Right cardiac atrium (tissue), 5 donors: ENCODE measurements at places on chromosomes 1 and 21.
A peak's percentile ranks its signal among the peaks of the same experiment; 100 is the strongest.

GRCh38 chr1:8166406-8166805 is 140.3 kb upstream of the ERRFI1 start:
- no peak for DNase-seq

DNA sequence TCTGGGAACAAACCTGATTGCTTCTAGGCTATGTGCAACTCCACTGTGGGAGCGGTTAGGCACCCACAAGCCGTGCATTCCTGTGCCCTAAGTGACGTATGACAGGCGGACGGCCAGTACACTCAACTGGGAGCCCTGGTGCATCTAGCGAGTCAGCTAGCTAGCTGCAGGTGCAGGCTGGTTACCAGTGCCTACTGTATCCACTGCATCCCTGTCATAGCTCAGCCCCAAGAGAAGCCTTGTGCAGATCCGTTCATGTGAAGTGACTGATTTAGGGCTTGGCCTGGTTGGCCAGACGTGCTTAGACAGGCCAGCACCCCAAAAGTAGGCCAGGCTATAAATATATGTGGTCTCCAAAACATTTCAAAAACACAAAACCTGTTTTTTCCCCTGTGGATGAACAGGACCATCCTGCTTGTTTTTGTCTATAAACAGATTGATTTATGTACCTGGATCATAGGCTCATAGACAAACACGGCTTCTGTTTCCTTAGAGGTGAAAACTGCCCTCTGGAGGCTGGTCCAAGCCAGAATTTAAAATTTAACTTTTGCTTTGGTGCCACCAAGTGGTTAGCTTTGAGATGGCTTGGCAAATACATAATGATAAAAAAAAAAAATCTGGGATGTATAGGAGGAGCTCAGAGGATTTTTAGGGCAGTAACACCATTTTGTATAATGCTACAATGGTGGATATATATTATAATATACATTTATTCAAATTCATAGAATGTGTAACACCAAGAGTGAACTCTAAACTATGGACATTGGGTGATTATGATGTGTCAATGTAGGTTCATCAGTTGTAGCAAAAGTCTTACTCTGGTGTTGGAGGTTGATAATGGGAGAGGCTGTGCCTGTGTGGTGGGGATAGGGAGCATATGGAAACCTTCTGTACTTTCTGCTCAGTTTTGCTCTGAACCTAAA is 68.5 kb downstream of the GIPC2 start:
- no peak for DNase-seq

DNA sequence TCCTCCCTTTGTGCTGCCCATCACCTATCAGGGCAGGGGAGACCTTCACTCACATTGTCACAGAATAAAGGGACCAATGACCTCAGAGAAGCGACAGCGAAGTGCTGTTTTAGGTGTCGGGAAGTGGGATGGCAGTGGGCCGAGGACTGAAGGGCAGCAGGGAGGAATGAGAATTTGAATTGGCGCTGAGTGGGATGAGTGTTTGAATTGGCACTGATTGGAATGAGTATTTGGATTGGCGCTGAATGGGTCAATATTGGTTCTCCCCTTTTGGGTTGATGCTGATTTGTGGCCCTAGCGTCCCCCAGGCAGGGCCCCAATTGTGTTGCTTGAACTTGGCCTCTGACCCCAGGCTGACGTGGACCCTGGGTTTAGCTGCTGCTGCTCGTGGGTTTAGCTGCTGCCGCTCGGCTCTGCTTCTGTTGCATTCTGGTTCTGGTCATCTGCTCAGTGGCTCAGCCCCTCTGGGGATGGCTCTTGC is 12.4 kb upstream of the UMODL1 start:
- no peak for DNase-seq

- DNase-seq: no peak
Observed at GRCh38 chr1:153649137-153649862, 9.2 kb upstream of the SNAPIN start.

- no peak for DNase-seq
Observed at GRCh38 chr1:198086051-198086745, 70.6 kb upstream of the NEK7 start.

GRCh38 chr1:4657244-4657789 is 2.9 kb downstream of the AJAP1 start:
- DNase-seq: peak; percentile 36

DNA sequence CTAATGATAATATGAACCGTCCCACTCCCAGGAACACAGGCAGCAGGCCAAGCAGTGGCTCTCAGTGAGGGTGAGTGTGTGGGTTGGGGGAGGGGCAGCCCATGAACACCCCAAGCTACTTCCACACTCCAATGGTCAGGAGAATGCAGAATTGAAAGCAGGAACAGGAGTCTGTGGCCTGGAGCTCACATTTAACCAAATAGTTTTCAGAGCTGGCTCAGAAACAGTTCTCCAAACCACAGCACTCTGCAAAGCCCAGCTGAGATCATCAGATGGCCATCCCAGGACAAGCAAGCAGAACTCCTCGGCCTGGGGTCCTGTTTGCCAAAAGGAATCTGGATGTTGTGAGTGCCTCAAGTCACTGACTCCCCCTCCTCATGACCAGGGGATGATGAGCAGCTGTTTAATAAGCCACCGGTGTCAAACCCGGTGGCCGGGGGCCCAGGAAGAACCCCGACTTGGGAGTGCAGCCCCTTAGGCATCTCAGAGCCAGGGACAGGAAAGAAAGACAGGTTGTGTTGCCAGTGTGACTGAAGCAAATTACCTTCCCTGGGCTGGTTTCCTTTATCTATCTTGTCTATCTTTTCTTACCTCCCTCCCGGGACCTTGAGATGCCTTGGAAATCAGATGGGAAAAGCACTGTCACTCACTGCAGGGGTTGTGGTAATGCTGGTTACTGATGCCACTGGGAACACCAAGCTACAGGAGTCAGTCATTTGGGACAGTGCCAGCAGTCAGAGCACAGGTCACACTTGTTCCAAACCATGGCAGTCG is 20.4 kb downstream of the DEGS1 start:
- peak; percentile 83 for DNase-seq

DNA sequence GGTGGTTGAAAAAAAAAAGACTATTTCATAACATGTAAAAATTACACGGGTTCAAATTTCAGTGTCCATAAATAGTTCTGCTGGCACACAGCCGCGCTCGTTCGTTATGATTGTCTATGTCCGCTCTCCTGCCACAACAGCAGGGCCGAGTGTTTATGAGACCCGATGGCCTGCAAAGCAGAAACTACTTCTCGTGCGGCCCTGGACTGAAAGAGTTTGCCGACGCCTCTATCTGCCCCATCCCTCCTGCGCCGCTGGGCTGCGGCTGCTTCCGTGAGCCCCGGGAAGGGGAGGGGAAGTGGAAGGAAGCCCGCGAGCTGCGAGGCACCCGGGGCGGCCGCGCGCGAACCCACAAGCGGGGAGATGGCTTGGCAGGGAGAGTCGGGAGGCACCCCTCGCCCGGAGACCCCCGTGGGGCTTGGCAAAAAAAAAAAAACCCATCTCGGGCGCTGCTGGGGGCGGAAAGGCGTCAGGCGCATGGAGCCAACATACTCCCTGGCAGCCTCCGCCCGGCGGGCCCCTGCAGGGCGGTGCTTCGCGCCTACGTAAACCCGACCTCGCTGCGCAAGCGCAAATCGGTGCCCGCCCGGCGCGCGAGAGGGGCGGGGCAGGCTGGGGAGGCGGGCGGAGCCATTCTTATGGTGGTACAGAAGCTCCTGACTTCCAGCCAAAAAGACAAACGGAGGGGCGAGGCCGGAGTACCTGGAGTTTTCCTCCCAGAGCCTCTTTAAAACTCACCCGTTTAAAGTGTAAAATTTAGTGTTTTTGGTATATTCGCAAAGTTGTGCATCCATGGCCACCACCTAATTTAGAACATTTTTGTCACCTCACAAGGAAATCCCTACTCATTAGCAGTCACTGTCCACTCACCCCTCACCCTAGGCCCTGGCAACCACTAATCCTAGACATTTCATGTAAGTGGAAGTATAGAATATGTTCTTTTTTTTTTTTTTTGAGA is 8.3 kb downstream of the SLC27A3 start:
- peak; percentile 96 for DNase-seq

DNA sequence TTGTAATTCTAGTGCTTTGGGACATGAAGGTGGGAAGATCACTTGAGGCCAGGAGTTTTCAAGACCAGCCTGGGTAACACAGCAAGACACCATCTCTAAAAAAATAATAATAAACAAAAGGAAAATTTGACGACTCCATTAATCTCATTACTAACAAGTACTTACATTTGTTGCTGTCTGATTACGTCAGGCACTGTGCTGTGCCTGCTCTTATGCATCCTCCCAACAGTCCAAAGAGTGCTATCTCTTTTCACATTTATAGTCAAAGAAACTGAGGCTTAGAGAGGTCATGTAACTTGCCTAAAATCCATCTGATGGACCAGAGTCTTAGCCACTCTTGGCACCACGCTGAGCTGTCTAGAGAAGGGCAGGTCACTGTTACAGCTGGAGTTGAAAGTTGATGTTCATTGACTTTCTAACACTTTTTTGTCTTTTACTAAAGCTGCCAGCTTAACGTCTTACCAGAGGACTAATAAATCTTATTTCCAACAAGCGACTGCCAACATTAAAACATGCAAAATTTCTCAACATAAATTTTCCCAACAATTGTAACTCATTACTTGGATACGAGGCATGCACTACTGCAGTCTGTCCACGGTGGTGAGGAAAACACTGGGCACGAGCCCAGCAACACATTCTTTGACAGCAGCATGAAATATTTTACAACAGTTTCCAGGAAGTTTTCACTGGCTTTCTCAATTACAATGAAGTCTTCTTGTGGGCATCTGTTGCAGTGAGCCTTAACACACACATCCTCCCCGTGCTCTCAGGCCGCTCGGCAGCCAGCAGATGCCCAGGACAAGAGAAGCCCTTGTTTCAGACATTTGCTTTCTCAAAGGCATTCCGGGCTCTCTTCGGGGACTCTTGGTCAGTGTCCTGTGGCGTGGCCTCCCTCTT is 262.9 kb upstream of the PROX1 start:
- peak; percentile 67 for DNase-seq

GRCh38 chr1:24384251-24385090 is 29.1 kb downstream of the STPG1 start:
- DNase-seq: no peak

DNA sequence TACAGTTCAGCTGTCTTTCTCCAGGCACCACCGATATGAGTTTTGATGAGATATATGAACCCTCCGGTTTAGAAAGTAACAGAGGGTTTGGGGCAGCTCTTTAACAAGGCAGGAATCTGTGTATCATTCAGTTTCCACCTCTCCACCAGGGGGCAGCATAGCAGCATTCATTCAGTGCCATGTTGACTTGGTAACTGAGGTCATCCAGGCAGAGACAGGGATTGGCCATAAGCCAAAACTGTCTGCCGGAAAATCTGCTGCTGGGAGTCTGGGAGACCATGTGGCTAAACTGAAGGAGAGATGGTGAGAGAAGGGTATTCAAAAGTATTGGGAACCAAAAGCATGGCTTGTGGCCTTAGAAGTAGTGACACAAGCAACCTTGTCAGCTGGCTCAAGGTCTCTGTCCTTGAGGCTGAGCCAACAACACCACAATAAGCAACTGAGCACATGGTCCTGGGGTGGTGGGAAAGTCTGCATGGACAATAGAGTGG is 98.5 kb downstream of the LMX1A start:
- peak; percentile 49 for DNase-seq

- no peak for DNase-seq
Observed at GRCh38 chr1:19785660-19786059, 14.1 kb downstream of the TMCO4 start.

GRCh38 chr1:235929216-235929615 is 62.5 kb upstream of the LYST start:
- no peak for DNase-seq

DNA sequence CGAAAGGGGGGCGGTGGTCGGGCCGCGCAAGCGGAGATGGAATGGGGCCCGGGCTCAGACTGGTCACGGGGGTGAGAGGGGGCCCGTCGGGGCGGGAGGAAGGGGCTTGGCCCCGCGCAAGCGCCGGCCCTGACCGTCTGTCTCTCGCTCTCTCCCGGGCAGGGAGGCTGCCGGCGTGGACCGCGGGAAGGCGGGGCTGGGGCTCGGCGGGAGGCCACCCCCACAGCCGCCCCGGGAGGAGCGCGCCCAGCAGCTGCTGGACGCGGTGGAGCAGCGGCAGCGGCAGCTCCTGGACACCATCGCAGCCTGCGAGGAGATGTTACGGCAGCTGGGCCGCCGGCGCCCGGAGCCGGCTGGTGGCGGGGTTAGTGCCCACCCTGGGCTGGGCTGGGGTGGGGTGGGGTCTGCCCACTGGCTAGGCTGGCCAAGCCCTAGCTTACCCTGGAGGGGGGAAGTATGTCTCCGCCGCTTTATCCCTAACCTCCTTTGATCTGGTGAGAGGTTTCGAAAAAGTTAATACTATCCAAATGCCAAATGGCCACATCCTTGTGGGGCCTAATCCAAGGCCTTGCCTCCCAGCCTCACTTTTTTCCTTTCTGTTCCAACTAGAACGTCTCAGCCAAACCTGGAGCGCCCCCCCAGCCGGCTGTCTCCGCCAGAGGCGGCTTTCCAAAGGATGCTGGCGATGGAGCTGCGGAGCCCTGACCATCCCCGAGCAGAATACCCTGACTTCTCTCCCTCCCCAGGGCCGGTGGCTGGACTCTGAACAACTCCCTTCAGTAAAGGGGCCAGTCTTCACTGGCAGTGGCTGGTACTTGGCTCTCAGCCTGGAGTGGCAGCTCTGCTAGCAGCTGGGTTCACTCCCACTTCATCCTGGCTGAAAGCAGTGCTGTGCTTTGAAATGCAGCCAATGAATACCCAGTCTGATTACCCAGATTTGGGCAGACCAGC is 636 bp upstream of the YRDC start:
- peak; percentile 90 for DNase-seq

DNA sequence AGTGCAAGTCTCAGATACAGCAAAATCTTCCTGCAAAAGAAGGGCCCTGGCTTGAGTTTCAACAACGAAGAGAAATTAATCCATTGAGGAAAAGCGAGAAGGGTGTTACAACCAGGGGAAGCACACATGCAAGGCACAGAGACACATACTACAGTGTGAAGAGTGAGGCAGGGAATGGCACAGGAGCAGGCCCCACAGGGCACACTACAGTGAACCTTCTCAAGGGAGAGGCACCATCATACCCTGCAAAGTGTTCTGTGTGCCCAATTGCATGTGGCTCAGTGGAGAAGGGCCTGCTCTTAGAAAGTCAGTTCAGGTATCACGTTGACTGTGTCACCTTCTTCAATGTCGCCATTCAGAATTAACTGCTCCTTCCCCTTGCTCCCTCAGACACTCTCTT is 60.3 kb downstream of the LMX1A start:
- DNase-seq: no peak

DNA sequence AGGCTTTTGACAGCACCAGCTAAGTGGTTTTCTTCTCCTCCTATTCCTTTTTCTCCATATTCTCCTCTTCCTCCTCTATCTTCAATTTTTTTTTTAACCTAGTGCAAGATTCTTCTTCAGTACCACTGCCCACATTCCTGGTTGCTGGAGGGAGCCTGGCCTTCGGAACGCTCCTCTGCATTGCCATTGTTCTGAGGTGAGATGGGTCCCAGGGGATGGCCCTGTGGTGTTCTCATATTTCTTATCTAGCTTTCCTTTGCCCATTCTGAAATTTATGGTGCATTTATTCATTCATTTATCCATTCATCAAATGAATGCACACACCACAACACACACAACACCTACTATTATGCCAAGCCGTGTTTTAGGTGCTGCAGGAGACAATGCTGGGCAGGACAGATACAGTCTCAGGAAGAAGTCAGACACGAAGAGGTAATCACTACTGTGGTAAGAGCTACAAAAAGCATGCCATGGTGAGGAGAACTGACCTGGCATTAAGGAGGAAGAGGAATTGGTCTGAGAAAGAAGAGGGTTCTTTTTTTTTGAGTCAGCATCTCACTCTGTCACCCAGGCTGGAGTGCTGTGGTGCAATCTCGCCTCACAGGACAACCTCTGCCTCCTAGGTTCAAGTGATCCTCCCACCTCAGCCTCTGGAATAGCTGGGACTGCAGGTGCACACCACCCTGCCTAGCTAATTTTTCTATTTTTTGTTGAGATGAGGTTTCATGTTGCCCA is 47.5 kb upstream of the TDRD10 start:
- no peak for DNase-seq
